ENCODE measurements at places on chromosomes 16 and 17.

DNA sequence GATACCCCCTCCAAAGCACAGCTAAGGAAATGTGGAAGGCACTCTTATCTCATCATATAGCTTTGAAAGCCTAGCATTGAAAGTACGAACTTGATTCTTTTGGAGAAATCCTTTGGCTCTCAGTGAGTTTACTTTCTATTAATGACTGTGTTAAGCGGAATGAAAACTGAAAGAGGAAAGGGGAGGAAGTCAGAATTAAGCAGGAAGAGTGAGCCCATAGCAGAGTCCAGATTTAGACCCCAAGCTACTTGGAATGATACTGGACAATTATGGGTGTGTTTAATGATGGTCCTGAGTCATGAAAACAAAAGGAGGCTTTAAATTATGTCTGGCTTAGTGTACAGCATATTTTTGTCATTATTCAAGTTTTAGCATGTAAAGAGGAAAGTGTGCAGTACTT lies 42.2 kb downstream of the TENT4B start:
- DNase-seq = no peak

GRCh38 chr17:17934214-17934613 lies 38.0 kb downstream of the TOM1L2 start:
- no peak for DNase-seq

DNA sequence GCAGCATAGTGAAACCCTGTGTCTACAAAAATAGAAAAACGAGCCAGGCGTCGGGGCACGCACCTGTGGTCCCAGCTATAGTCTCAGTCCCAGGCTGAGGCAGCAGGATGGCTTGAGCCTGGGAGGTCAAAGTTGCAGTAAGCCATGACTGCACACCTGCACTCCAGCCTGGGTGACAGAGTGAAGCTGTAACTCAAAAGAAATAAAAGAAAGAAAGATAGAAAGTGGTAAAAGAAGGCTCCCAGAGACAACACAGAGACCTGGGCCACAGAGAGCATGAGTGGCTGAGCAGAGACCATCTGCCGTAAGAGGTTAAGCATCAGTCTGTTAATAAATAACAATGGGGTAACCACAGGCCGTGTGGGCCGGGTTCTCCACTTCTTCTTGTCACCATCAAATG lies 15.3 kb upstream of the HEXD start:
- DNase-seq = no peak

DNA sequence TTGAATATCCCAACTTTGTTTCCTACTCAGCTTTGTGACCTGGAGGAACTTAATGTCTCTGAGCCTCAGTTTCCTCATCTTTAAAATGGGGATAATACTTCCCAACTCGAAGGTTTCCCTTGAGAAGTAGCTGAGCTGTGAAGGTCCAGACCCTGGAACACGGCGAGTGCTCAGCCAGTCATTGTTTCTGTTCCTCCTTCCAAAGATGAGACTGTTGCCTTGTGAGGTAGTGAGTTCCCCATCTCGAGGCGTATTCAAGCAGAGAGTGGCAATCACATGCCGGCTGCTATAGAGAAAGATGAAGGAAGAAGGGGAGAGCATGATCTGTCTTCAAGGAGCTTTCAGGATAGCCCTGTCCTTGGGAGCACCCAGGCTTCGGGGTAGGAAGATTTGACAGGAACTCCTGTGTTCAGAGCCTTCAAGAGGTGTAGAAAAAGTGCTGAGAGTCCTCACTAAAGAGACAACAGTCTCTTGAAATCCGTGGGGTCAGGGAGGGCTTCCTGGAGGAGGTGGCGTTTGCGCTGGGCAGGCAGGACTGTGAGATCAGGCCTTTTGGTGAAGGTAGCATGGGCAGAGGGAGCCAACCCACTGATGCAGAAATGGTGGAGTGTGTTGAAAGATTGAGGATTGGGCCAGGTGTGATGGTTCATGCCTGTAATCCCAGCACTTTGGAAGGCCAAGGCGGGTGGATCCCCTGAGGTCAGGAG lies 27.2 kb downstream of the SPNS2 start:
- no peak for DNase-seq

DNA sequence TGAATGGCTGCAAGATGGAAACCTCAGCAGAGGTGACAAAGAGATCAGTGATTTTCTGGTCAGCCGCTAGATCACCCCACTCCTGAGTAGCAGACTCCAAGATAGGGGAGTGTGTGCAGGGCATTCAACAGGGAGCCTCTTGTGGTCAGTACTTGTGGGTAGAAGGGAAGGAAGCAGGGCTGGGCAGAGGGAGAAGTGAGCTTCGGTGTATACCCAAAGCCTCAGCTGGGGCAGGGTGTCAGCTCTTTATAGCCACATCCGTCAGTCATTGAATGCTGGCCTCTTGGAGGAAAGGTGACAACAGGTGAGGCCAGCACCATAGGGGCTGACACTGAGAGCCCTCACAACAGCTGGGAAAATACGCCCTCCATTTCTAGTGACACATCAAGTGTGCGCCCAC lies 2.2 kb upstream of the SLC12A3 start:
- DNase-seq = no peak

DNA sequence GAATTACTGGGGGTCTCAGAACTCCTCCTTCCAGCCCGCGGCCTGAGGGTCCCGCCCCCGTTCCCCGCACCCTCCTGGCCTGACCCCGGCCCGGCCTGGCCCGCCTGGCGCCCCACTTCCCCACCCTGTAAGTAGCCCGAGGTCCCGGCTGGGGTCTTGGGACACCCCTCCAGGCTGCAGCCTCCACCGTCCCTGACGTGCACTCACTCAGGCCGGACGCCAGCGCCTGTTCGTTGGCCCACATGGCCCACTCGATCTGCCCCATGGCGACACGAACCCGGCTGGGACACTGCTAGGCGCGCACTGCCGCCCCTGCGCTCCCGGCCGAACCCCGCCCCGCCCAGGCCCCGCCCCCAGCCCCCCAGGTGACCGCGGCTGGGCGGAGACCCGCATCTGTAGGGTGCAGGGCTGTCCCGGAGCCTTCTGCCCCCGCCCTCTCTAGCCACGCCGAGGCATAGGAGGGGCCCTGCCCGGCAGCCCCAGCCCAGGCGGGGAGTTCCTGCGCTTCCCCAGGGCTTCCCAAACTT lies at the start of gene CYBA:
Gene CYBA, minus strand, starts transcription at position 305 of the 527 bp plus-strand sequence. Its CDS starts 40 bp downstream, at position 265.
- DNase-seq = no peak

DNA sequence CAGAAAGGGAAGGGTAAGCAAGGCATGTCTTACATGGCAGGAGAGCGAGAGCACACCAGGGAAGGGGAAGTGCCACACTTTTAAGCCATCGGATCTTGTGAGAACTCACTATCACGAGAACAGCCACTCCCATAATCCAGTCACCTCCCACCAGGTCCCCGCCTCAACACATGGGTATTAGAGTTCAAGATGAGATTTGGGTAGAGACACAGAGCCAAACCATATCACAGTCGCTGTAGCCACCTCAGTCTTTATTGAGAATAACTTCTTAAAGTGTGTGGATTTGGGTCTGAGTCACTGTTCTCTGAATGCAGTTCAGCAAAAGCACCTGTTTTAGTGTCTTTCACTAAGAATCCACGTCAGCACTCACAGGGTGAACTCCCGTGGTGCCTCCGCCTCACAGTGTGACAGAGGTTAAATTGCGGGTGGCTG lies 195.2 kb upstream of the CHMP6 start:
- DNase-seq = no peak

DNA sequence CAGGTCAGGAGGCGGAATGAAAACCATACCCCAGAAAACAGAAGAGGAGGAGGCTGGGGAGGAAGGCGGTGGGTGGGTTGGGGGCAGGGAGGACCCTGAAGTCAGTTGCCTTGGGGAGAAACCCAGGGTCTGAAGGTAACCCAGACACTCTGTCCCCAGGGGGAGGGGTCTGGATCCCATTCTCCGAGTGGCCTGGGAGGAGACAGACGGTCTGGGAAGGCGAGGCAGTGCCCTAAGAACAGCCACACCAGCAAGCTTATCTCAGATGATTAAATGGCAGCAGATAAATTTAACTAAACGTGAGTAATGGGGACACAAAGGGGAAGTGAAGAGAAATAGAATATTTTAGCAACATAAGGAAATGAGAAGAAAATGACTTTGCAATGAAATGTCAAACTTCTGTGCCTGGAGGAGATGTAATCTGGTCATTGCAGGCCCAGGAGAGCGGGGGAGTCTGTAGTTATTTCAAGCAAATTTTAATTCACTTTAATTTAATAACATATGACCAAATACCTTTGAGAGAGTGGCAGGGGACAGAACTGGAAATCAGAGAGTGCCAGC lies 21.4 kb upstream of the ZFP90 start:
- no peak for DNase-seq

GRCh38 chr17:18070861-18071340 lies 16.8 kb upstream of the DRG2 start:
- DNase-seq = no peak

GRCh38 chr16:57407521-57408353 lies 3.2 kb downstream of the CCL17 start:
- no peak for DNase-seq

GRCh38 chr16:64695684-64696083 lies 426.2 kb downstream of the CDH11 start:
- no peak for DNase-seq

DNA sequence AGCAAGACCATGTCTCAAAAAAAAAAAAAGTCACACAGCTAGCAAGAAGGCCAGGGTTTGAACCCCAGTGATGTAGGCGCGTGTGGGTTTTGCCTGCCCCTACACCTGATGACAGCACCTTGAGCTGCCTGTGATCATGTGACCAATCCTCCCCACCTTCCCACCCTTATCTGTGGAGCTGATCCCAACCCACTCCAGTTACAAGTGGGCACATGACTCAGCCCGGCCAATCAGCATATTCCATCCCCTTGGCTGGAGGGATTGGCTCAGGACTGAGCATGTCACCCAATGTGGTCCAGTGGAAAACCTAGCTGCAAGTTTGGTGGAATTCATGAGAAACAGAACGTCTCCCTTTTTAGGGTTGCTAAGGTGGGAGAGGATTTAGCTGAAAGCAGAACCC lies 6.6 kb downstream of the TMEM114 start:
- no peak for DNase-seq

- no peak for DNase-seq
Observed at GRCh38 chr16:8572919-8573724, 17.2 kb downstream of the TMEM114 start.

- DNase-seq = no peak
Observed at GRCh38 chr16:52812678-52813556, 239.8 kb downstream of the CHD9NB start.

DNA sequence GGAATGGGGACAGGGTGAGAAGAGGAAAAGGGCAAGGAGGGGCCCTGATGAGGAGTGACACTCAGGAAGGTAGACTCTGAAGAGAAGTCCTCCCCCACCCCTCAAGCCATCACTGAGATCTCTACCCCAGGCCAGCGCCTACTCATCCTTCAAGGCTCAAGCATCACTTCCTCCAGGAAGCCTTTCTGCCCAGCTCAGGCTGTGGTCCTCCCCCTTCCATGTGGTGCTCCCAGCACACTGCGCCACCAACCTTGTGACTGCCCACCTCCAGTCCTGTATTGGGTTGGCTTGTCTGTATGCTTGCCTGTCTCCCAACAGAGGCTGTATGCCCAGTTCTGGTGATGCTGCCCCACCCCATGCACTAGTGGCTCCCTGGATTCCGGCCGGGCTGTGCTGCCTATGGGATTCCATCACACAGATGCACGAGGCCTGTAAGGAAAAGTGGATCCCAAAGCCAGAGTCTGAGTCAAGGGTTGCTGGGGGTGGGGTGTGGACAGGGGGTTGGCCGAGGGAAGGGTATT lies 19.8 kb upstream of the ZFP90 start:
- DNase-seq = no peak

DNA sequence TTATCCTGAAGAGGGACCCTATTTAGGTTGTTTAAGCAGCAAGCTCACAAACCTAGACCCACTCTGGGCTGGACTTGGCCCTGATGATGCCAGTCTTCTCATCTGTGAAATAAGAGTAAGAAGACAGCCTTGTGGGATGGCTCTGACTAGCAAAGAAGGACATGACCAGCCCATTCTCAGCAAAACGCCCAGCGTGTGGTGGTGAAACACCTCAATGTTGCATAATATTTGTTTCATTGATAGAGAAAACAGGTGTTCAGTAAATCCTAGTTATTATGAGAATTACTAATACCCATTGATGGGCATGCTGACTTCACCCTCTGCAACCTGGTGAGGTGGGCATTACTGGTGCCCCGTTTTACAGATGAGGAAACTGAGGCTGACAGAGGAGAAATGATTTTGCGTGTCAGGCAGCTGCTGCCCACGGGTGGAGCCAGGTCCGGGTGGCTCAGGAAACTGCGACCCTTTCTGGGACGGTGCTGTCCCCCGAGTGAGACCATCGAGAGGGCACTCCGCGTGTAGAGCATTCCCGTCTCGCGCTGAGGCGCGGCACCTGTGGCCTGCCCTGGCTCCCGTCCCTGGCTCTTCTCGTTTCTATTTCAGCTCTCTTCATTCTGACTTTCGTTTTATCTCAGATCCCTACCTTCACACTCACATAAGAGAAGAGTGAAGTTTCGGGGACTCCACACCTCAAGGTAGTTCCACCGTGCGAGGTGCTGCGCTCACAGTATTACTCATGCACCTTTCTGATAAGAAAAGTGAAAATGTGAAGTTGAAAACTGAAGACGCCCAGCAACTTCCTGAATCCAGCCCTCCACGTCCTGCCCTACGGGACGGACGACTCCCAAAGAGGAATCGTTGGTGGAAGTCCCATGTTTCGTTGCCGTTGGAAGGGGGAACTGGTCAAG lies 48.5 kb downstream of the IRF8 start:
- no peak for DNase-seq

DNA sequence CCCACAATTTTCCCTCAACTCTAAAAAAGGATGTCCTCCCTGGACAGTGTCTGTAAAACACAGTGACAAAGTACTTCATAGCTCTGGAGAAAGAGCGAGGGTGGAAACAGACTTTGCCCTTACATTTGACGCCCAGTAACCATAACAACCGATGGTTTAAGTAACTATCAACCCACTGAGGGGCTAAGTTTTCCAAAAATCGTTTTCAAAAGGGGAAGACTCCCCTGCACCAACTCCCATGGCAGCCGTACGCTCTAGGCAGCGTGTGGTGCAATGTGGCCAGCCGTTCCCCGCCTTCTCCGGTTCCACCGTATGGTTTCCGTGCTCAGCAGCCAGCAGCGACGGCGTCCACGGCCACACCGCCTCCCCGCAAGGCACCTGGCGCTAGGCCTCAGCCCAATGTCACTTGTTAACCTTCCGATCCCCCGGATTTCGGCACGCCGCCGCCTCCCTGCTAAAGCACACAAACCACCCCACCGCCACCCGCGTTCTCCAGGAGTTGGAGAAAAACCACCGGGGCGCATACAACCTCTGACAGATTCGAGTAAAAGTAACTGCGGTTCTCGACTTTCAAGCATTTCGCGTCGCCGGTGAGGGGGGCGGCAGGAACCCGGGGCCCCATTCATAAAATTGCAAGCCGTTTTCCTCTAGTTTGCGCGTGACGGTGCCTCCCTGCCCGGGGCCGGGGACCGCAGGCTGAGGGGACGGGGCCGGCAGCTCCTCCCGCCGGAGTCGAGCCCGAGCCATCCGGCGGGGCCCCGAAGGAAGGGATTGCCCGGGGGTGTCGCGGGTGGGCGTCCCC lies 661 bp downstream of the TEX2 start:
- peak; percentile 33 for DNase-seq

- no peak for DNase-seq
Observed at GRCh38 chr17:17401271-17401781, 75.5 kb upstream of the MED9 start.

DNA sequence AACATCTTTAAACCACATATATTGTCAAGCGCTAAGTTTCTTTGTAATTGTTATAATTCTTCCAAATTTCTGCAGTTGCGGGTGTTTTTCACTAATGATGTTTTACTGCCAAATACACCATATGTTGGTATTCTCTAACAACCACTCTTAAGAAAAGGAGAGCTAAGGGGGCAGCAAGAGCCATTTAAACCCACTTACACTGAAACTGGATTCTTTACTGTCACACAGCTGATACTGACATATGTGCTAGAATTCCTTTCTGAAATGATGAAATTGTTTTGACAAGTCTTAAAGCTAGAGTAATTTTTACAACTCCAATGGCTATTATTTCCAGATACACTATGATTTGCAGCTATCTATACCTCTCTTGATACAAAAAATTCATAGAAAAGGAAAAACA lies 483.1 kb downstream of the CDH11 start:
- DNase-seq = no peak
